Fibroblast of skin of abdomen (primary cell): ENCODE measurements at places on chromosomes 11 and 22.
A peak's percentile ranks its signal among the peaks of the same experiment; 100 is the strongest.

DNA sequence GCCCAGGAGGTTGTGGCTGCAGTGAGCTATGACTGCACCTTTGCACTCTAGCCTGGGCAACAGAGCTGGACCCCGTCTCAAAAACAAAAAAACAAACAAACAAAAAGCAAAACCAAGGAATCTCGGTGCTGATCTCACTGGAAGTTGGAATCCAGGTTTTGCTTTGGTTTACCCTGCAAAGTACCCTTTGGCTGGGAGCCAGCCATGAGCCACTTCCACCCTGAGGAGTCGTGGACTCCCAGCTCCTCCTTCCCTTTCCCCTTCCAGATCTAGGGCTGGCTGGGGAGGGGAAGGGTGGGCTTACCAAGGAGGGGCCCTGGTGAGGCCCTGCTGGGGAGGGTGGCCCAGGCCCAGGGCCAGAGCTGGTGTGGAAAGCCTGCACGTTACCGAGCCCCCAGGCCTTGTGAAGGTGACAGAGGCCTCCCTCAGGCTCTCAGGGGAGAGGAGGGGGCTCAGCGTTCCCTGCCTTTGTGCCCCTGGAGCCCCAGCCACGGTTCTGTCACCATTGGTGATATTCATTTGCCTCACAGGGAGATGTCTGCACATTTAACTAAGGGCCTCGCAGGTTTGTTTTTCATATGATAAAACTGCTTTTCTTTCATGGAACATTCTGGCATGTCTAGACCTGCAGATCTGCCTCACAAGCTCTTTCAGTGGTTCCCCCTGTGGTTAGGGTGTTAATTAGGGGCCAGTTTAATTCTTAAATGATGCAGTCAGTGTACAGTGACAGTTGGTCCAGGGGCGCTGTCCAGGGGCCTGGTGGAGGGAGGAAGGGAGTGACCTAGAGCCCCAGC, 29.0 kb downstream of the FBLN1 start:
- no peak for DNase-seq

DNA sequence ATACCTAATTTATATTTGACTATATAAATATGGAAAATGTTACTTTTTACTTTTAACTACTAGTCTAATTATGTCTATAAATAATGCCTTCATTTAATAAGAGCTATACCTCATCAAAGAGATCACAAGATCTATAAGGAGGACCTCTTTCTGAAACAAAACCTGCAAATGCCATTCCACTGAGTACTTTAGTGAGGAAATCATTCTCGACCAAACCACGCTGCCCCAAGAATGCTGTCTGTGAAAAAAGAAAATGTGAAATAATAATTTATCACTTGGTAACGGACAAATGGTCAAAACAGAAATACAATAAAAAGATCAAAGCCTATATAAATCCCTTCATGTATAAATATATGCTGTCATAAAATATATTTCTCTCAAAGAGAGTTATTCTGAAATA, 301.7 kb downstream of the SBF2 start:
- DNase-seq, result peak; percentile 62

- DNase-seq, result no peak
Observed at GRCh38 chr22:37893583-37893983, 12.5 kb upstream of the MICALL1 start.

GRCh38 chr22:31141551-31141950, 1.2 kb upstream of the PLA2G3 start:
- DNase-seq, result no peak

GRCh38 chr11:102491969-102492368, 38.6 kb downstream of the MMP7 start:
- no peak for DNase-seq

DNA sequence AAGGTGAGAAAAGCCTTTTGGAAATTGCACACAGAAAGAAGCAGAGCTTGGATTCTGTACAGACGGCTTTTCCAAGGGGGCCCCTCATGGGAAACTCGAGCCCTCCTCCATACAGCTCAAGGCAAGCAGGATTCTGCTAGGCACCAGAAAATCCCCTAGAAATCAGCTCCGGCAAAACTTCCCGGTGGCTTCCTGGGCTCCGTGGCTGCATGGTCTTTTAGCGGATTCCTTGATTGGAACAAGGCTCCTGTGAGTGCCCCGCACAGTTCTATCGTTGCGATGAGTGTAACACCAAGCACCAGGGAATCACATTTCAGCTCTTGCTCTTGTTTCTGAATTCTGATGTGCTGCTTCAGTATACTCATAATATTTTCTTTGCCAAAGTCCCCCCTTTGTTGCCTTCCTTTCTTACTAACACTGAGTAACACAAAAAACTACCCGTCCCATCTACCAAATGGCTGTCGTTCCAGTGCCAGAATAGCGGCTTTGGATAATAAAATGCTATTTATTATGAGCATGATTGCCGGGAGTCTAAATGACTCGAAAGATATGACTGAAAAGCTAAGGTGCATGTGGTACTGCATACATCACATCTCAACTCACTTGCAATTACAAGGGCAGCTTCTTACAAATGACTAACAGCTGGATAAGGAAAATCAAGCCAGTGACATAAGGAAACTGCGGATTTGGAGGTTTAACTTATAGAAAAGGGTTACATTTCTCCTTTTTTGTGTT, 494.1 kb downstream of the DLG2 start:
- peak; percentile 25 for DNase-seq

DNA sequence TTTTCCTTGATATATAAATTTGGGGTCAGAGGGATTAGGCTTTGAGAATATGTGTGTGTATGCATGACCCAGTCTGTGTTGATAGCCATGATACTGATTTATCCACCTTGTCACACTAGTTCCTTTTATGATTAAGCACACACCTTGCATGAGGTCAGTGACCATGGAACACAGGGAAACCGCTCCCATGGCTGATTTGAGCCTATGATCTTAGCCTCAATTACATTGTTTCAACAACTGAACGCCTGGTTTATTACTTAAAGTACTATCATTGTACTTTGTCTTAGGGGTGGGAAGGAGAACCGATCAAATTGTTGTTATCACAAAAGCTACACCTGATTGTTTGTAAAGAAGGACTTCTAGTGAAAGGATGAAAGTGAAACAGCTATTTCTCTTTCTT, 70.7 kb downstream of the ARFGAP2 start:
- DNase-seq, result no peak

DNA sequence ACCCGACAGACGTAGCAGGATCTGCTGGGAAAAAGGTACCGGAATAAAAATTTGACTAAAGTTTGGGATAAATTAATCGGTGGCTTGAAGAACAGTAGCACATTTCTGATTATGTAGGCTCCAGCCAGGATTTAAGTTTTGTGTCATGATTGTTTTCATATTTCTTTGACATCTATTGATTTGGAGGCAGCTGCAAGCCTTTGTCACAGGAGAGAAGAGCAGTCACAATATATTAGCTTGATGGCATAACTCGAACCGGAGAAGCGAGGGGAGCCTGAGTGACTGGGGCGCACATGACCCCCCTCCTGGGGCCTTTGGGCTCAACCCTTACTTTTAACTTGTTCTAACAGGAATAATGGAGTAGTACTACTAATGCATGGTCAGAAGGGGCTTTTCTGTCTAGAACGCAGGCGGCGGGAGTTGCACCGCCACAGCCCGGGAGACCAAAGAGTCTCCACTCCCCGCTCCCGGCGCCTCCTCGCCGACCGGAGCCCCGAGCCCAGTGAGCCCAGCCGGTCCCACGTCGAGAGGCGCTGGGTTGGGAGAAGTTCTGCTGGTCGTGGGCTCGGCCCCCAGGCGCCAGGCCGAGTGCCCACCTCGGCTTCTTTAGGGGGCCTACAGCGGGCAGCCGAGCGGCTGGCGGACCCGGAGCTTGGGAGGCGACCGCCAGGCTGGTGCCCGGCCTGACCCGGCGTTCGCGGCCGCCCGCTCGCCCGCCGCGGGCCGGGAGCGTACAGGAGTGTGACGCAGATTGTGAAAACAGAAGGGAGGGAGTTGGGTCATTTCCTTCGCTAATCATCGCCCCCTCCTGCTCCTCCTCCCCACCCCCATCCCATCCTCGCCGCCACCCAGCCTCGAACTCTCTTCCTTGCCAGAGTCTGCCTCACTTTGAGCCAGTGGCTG, 15.7 kb upstream of the PAX6 start:
- DNase-seq, result no peak

DNA sequence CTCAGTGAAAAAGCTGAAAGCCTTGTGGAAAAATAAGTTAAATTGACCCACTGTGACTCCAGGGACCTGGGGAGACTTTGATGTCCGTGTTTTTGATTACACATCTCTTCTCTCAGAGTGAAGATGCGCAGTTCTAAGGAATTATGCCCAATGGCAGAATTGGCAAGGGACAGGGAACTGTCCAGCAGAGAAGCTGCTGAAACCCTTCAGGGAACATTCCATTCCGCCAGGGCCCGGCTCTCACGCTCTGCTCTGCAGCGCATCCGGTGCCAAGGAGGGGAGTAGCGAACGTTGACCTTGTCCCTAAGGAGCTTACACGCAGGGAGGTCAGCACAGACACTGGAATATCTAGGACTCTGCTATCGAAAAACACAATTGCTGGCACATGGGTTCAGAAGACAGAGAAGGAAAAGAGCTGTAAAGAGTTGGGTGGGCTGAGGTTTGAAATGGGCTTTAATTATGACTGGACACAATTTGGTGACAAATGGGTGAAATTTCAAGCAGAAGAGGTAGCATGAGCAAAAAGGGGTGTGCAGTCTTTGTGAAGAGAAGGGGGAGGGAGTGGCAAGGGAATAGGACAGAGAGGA, 64.5 kb upstream of the B3GAT1 start:
- no peak for DNase-seq

- DNase-seq, result no peak
Observed at GRCh38 chr11:45320371-45320770, 34.2 kb upstream of the SYT13 start.

- no peak for DNase-seq
Observed at GRCh38 chr11:13111813-13112130, 102.7 kb downstream of the RASSF10 start.

DNA sequence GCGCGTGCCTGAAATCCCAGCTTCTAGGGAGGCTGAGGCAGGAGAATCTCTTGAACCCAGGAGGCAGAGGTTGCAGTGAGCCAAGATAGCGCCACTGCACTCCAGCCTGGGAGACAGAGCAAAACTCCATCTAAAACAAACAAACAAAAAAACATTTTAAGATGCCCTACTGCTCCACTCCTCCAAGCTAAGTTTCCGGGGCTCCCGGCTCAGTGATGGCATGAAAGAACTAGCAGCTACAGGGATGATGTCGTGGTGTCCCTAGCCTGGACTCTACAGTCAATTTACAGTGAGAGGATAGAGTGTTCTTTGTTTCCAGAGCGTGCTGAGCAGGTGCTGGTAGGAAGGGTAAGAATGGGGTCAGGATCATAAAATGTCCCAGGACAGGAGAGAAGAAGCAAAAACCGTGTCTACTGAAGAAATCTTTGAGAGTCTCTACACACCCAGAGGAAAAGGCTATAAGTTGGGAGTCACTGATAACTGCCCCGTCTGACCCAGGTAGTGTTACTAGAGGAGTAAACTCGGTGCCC, 1.2 kb upstream of the ZBTB3 start:
- DNase-seq, result no peak

GRCh38 chr11:3000032-3000961, 8.2 kb upstream of the NAP1L4 start:
- DNase-seq, result peak; percentile 35

DNA sequence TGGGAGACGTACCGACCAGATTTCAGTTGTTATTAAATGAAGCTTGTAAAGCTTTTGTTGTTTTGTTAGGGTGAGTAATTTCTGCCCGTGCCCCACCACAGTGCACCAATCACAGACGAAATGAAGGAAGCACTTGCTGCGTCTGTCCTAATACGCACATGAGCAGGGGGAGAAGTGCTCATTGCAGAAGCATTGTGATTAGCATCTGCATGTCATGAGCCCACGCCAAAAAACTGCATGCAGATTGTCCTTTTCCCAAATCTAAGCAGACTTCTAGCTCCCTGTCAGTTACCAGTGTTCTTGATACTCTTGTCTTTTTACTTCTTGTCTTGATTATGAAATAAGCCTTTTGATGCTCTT, 15.5 kb downstream of the RBX1 start:
- DNase-seq, result no peak

DNA sequence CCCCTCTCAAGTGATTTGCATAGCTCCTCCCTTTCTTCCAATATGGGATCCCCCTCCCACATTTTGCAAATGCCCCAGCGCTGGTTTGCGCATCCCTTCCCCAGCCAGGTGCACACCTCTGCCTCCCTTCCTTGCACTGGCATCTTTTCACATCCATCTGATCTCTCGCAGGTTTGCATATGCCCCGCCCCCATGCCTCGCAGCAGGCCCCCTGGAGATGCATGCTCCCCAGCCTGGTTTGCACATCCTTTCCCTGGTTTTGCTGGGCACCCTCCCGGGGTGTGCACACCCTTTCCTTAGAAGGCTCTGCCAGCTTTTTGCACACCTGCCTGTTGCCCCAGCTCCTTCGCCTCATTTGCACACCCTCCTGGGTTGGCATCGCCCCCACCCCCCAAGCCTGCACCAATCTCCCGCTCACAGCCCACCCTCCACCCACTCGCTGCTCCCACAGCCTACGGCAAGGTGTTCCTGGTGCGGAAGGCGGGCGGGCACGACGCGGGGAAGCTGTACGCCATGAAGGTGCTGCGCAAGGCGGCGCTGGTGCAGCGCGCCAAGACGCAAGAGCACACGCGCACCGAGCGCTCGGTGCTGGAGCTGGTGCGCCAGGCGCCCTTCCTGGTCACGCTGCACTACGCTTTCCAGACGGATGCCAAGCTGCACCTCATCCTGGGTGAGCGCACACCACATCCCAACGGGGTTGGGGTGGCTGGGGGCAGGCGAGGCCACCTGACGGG, 917 bp downstream of the RPS6KA4 start:
- no peak for DNase-seq

- peak; percentile 57 for DNase-seq
Observed at GRCh38 chr11:75233754-75234172, 6.8 kb upstream of the TPBGL start.

DNA sequence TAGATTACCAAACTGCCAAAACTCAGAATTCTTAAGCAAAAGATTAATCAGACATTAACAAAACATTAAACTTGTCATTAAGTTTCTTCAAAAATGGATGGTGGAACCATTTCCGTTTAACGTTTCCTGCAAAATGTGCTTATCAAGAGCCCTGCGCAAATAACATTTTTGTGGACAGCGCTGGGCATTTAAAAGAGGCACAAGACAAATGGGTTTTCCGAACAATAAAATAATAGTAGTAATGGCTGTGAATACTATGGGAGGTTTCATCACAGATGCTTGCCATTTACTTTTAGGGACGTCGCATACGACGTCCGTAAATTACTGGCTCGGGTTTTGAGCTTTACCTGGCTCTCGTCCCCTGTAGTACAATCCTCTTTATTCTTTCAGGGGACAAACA, 1.1 kb downstream of the NPAT start:
- DNase-seq, result peak; percentile 19

GRCh38 chr11:60211206-60211605, 28.3 kb upstream of the MS4A6A start:
- no peak for DNase-seq
